ENCODE measurements at places on chromosomes 13 and 19. TPM values are rescaled to one million over a fixed set of nuclear protein-coding genes. Genes with fewer than 3 reads are reported as not detected.

SYNGR4 gene
- not detected for total RNA-seq

MIDN gene
- 72.4 TPM for total RNA-seq

ATP4A gene
- not detected for total RNA-seq

ABHD13 gene
- total RNA-seq, result 3.2 TPM

PALM gene
- total RNA-seq, result 0.83 TPM

CD177 gene
- total RNA-seq, result 1.0 TPM

DNA sequence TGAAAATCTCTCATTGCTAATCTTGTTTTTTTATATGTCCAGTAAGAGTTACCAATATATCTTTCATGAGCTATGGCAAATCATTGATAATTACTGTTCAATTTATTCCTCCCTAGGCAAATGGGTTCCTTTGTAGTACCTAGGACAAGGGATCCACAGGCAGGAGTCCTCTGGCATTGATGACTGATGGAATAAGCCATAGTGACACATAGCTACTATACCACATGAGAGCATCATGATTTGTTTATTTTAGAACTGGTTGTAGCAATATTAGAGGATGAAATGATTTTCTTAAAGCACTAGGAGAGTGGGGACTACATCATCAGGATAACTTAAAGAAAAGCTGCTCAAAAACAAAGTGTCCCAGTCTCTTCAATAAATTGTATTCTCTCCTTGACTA is 21.7 kb upstream of the MAB21L1 start:
- no peak for DNase-seq

- DNase-seq, result peak; percentile 58
Measured at GRCh38 chr13:23558675-23559536, 11.3 kb upstream of the TNFRSF19 start.

- no peak for DNase-seq
Measured at GRCh38 chr19:8352134-8352827, 9.2 kb upstream of the KANK3 start.

- DNase-seq, result no peak
Measured at GRCh38 chr19:41908724-41909464, 19.4 kb downstream of the ERFL start.

- DNase-seq, result peak; percentile 78
Measured at GRCh38 chr19:8367327-8368001, 3.5 kb downstream of the ANGPTL4 start.

GRCh38 chr13:113635048-113635420 is 23.0 kb downstream of the ATP4B start:
- no peak for DNase-seq

- no peak for DNase-seq
Measured at GRCh38 chr13:56563663-56564062, 577.1 kb upstream of the PRR20A start.

DNA sequence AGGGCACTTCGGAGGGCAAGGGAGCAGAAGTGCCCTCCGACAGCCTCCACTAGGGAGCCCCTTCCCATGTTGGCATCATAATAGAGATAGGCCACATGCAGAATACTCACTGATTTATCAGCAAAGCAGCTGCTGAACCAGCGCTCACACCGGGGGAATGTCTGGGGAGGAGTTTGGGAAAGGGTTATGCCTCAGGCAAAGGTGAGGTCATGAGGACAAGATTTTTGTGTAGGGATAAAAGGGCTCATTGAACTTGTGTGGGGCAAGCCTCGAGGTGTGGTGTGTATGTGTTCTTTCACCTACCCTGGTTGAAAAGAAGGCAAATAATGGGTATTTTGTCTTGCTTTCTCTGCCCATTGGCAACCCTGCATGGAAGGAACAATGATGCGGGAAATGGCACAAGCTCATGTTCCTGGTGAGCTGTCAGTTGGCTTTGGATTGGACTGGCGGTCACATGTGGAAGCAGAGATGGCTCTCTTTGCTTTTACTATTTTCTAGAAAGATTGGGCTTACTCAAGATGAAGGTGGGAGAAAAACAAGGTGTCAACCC is 39.1 kb upstream of the SLC7A9 start:
- DNase-seq, result no peak

DNA sequence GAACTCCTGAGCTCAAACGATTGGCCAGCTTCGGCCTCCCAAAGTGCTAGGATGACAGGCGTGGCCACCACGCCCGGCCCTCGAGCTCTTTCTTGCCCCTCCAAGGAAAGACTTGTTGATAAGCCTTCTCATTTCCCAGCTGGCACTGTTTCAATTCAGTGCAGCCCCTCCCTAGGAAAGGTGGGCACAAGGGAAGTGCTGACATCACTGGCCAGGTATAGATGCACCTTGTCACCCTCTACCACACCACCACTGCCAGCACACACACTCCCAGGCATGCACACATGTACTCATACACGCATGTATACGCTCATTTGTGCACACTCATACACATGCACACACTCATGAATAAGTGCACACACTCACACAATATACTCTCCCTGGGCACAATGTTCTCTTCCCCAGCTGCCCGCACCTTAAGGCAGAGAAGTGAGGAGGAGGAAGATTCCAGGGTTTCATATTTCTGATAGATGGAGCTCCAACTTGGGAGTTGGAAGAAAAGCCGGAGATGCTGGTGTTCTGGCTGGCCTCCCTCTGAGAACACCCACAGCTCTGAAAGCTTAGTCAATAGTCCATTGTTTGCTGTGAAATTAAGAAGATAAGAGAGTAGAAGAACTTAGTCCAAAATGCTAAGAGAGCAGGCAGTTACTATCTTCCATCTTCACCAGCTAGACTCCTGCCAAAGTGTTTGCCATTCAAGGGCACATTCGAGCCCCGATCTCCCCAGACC is 196.7 kb downstream of the FOXO1 start:
- DNase-seq, result no peak

DNA sequence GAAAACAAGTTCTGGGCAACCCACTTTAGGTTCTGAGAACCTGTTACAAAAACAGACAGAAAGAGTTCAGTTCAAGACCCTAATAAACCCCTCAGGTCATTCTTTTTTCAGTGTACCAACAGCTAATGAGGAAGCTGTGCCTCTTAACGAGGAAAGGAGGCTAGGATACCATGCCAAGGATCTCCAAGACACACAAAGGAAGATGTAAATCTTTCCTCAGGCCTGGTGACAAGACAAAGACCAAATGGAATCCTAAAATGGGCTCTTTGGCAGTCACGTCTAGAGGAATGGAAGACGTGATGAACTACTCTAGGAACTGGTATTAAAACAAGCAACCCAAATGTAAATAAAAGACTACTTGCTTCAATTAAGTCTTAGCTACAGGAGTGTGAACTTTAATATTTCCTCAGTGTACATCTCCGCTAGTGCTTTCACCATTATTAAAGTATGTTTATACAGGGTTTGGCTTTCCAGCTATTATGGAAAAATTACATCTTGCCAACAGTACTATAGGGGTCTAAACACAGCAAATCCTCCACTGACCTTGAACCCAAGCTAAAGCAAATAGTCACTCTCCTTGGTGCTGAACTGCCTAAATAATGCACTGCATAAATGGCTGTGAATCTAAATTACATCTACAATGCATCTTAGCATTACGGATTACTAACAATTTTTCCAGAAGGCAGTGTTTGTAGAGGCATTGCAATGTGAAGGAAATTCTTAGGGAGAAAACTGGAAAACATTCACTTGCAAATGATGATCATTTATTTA is 42.3 kb downstream of the ENOX1 start:
- DNase-seq, result no peak

GRCh38 chr13:85543144-85543543 is 256.1 kb downstream of the SLITRK6 start:
- no peak for DNase-seq

DNA sequence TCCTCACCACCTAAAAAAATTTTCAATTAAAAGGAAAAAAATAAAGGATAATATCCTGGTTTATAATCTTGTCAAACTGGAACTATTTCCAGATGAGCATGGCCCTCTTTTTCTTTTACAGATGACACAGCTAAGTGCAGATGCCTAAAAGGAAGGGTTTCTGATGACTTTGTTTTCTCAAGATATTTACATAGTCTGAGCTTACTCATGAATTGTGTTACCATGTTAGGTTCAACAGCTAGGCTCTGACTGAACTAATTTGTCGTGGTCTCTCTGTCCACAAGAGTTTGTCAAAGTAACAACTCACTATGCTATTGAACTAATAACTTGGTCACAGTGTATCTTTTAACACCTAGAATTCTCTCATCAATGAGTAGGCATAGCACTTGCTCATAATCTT is 780.8 kb downstream of the GPC5 start:
- DNase-seq, result no peak

DNA sequence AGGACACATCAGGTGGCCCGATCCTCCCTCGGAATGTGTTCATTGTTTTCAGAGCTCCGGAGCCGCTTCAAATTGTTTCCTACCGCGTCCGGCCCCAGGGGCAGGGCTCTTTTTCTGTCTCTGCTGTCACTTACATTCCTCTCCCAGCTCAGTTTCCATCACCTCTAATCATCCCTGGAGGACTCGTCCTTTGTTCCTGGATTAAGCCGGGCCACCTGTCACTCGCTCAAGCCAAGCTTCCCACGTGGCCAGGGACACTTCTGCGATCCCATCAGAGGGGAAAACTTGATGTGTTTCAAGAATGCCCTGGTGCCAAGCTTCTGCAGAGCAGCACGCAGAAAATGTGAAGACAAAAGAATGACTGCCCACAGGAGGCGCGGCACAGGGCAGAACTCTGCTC is 13.5 kb downstream of the IL17D start:
- DNase-seq, result no peak

Data from Calu3 (cell line).